ENCODE measurements at places on chromosomes 3 and 15.

DNA sequence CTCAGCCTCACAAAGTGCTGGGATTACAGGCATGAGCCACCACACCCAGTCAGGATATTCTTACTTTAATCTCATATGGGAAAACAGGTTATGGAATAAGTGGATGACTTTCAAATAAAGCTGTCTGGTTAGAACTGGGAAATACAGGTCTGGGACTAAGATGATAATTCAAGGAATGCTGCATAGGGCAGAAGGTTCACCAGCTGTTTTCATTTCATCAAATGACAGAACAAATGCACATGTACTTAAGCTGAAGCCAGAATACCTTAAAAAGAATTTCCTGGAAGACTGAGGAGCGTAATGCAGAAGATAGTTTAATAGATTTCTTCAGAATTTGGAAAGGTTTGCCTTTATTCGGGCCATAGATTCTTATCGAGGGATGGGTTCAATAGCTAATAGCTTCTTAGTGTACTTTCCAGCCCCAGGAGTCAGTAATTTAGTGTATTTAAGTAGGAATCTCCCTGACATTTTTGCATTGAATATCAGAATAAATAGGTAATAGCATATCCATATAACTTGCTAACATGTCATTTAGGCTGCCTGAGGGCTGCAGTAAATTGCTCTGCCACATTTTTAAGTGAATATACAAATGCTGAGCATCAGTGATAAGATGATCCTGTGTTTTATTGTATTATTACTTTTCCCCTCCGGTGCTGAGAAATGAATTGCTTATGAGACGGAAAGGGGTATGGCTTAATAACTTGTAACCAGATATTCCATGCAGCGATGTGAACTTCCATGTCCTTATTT lies 40.3 kb upstream of the ZNF770 start:
- no peak for DNase-seq

- no peak for DNase-seq
Observed at GRCh38 chr15:101063891-101064794, 145.0 kb downstream of the LRRK1 start.

- DNase-seq = no peak
Observed at GRCh38 chr15:67181221-67181639, 73.2 kb downstream of the AAGAB start.

DNA sequence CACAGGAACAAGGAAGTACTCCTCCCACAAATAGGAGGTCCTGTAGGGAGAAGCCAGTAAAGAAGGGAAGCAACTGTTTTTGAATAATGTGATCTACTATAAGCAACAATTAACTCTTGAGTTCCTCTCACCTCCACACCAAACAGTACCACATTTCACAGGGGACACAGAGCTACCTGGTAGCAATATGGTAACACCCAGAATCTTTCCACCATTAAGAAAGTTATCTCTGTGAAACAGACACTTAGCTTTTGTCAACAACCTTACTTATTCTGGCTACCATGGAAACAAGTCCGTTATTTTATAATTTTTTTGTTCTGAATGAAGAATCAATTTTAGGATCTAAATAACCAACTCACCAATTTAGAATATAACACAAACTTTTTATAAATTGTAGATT lies 49.5 kb downstream of the TBL1XR1 start:
- no peak for DNase-seq
